Epithelial cell of proximal tubule (primary cell): ENCODE measurements at places on chromosomes 16 and 17. TPM values are rescaled to one million over a fixed set of nuclear protein-coding genes. Genes with fewer than 3 reads are reported as not detected.
A peak's percentile ranks its signal among the peaks of the same experiment; 100 is the strongest.

Gene NPIPA2
- total RNA-seq = 1.2 TPM in 1 of 2 replicates, not detected in the other

- no peak for DNase-seq
These were observed 8.0 kb downstream of the PRSS41 start for GRCh38 chr16:2806286-2806685.

Gene NOG
- 75.6 and 86.5 TPM in 2 replicates for total RNA-seq

- DNase-seq = no peak
These were observed 845 bp upstream of the ALDOA start for GRCh38 chr16:30064729-30065101.

DNA sequence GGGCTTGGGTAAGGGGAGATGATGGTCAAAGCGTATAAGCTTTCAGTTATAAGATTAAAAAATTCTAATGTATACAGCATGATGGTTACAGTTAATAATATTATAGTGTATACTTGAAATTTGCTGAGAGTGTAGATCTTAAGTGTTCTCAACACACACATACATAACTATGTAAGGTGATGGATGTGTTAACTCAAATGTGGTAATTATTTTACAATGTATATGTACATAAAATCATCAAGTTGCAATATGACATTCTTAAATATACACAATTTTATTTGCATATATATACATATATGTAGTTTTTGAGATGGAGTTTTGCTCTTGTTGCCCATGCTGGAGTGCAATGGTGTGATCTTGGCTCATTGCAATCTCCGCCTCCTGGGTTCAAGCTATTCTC, 7.2 kb downstream of the ZKSCAN2 start:
- DNase-seq = no peak

Gene SPATA32
- total RNA-seq = not detected in 2 replicates

GRCh38 chr16:54412037-54412436, 125.5 kb upstream of the IRX3 start:
- DNase-seq = no peak

- no peak for DNase-seq
These were observed 30.1 kb downstream of the CIITA start for GRCh38 chr16:10906914-10907756.

GRCh38 chr16:17382949-17383863, 87.6 kb downstream of the XYLT1 start:
- no peak for DNase-seq

GRCh38 chr17:76146053-76146851, 5.2 kb upstream of the FOXJ1 start:
- no peak for DNase-seq

DNA sequence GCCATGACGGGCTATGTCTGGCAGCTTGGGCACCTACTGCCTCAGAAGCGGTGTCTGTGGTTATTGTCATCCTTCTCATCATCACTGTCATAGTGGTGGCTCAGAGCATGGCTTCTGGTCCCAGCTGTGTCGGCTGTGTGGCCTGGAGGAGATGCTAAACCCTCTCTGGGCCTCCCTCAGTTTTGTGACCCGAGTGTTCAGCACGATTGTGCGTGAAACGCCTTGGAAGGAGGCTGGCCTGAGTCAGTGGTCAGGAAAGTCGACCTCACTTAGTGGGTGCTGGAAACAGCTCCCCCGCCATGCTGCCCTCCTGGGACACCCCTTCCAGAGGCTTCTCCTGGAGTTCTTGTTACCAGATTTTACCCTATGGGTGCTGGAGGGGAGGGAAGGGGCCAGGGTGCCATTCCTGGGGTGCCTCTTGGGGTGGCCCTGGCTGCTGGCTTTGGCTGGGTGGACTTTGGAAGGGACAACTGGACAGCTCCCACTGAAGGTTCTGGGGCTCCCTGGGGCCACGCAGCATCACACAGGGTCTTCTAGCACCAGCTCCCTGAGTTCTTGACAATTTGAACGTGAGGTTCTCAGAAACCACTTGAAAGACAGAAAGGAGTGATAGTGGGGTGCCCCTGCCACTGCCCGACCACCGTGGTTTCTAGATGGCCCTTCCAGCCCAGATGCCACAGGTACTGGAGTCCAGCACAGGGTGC, 226.5 kb upstream of the GSE1 start:
- no peak for DNase-seq

DNA sequence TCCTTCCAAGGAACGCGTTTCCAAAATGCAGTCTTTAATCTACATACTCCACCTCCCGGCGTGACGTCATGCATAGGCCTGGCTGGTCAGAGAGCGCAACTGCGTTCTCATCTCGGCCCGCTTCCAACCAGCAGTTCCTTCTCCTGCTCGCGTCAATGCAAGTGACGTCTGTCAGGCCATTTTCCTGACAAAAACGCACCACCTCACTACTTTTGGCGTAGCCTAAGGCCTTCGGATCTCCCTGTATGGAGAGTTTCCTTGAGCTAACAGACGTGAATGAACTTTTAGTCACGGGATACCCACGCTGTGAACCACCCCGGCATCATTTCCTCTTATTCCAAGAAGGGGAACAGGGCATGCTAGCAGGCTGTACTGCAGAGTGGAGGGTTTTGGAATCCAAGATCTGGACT, 25.0 kb downstream of the TEX14 start:
- DNase-seq = no peak

- peak; percentile 36 for DNase-seq
These were observed 137.2 kb downstream of the UTP18 start for GRCh38 chr17:51397361-51398127.

DNA sequence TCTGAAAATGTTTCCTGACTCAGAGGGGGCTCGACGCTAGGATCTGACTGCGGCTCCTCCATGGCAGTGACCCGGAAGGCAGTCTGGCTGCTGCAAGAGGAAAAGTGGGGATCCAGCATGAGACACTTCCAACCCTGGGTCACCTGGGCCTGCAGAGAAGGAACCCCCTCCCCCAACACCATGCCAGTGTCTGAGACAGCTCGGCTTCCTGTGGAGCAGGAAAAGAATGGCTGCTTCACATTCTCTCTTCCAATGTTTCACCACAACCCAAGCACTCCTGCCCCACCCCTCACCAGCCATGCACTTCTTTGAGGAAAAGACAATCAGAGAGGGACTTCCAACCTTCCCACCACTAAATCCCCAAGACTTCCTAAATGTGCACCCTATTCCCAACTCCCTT, 10.8 kb downstream of the TP53 start:
- no peak for DNase-seq

GRCh38 chr17:79123988-79124387, 49.4 kb downstream of the ENGASE start:
- DNase-seq = no peak

DNA sequence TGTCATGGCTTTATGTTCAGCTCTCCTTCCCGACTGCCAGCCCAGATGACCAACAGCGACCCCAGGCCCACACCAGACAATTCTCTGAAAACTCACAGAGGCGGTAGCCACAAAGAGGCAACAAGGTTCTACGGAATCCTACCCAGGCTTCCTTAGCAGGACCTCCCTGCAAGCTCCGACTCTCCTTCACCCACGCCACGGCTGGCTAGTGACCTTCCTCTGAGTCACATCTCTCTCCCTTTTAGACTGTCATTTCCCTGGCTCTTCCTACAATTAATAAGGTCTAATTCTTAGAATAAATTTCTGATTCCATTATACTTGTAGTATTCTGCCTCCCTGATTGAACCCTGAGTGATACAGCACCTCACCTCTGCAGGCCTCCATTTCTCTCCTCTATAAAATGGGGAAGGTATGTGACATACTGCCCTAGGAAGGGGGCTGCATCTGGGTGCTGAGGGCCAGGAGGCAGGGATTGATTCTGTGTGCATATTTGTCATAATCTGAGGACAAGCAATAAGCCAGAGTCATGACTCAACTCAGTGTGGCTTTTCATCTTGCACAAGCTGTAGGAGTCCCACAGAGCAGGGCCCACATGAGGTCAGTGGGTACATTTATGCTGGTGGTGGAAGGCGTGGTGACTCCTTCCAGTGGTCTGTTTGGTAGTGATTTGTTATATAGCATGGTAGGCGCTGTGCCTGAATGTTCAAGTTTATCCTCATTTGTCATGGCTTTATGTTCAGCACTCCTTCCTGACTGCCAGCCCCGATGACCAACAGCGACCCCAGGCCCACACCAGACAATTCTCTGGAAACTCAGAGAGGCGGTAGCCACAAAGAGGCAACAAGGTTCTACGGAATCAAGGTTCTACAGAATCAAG, 46.2 kb downstream of the SMPD3 start:
- DNase-seq = no peak
